ENCODE measurements at places on chromosomes 5 and 9. TPM values are rescaled to one million over a fixed set of nuclear protein-coding genes. Genes with fewer than 3 reads are reported as not detected.

- H3K4me1 ChIP-seq: no peaks in the 10 kb centered on the region
- peak; percentile 61 for DNase-seq
- no peaks in the 10 kb centered on the region for H3K27me3 ChIP-seq
Observed at GRCh38 chr5:84589926-84590325, 205.2 kb upstream of the EDIL3 start.

GRCh38 chr5:59525957-59526356 is 367.6 kb downstream of the PDE4D start:
- H3K36me3 ChIP-seq: no peaks in the 10 kb centered on the region
- no peaks in the 10 kb centered on the region for H3K27me3 ChIP-seq
- peaks cover 3% of the 10 kb centered on the region for H3K4me1 ChIP-seq
- no peak for DNase-seq
- H3K4me3 ChIP-seq: no peak overlapping the region

DNA sequence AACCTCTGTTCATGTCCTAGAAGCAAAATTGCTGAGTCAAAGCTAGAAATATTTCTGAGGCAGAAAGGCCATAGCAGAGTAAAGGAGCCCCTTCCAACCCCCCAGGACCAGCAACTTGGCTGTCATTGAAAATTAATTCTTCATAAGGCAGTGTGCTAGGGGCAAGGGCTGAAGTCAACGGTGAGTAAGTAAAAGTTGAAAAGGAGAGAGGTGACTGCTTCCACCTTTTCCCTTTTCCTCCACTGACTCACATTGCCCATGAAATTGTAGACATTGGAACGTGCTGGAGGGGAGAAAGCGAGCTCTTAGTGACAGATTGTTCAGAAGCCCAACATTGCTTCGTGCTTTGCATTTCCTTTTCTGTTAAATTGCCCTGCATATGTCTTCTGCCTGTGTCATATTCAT is 19.1 kb downstream of the GLRA1 start:
- no peaks in the 10 kb centered on the region for H3K36me3 ChIP-seq
- H3K27me3 ChIP-seq: peaks cover 4% of the 10 kb centered on the region

DNA sequence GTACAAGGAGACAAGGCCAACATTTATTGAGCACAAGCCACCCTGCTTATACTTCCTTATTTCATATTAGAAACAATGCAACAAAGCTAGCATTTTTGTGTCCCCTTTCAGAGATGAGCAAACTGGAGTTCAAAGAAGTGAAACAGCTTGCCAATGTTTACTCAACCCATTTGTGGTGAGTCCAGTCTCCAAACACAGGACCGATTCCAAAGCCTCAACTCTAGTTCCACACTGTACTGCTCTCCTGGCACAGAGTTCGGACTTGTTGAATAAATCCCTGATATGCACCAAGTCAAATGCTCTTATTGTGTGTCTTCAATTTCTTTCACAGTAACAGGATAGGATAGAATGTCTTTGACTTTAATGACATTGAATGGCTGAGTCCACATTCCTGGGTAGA is 604.8 kb upstream of the BRINP1 start:
- DNase-seq: no peak
- H3K4me3 ChIP-seq: no peak overlapping the region
- no peak overlapping the region for H3K27ac ChIP-seq
- no peaks in the 10 kb centered on the region for H3K27me3 ChIP-seq

Gene PRRX2
- polyA plus RNA-seq: 0.89 TPM

Gene POLE3
- 67.6 TPM for polyA plus RNA-seq
